ENCODE measurements at places on chromosomes 4 and X.

GRCh38 chrX:19886883-19887531 is 393 bp downstream of the SH3KBP1 start:
- no peak for DNase-seq

DNA sequence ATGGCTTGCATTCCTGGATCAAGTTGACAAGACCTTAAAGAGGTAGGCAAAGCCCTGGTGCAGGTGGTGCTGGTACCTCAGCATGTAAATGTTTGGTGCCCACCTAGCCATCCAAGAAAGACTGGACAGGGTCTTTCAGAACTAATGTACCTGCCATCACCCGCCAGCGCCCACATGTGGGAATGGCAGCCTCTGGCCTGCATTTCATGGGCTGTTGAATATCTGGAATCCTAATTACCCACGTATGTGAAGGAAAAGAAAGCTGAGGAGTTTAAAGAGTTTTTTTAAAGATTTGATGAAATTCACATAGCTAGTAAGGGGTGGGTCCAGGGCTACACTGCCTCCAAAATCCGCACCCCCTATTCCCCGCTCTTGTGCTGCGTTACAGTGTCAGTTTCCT is 8.6 kb upstream of the CCDC149 start:
- DNase-seq, result no peak

DNA sequence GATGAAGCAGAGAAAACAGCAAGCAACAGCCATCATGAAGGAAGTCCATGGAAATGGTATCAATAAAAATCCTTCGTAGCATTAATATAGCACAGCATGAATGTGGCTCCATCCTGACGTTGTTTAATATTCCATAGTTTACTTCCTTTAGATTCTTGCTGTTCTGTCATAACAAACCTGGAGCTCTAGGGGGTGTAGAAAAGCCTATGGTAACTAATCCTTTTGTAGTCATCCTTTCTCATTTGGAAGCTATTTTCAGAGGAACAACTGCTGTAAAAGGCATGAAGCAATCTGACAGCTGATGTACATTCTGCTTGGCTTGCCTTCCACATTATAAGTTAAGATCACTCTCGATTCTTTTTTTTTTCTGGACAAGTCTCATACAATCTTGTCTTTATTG is 914 bp downstream of the MYOZ2 start:
- no peak for DNase-seq

DNA sequence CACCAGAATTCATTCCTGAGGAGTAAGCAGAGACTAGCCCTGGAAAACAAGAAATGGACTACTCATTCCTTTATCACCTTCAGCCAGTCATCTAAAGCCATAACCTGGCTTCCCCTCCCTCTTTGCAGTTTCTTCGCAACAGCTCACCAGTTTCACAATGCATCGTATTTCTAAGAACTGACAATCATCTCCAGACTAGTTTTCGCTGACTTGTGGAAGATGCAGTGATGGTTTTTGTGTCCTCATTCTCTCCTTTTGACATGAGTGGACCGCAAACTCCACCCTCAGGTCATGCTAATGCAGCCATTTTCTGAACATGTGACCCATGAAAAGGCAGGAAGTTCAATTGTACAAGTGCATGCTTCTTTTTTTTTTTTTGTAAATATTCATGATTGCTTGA is 1203.5 kb downstream of the PCDH7 start:
- DNase-seq, result no peak

DNA sequence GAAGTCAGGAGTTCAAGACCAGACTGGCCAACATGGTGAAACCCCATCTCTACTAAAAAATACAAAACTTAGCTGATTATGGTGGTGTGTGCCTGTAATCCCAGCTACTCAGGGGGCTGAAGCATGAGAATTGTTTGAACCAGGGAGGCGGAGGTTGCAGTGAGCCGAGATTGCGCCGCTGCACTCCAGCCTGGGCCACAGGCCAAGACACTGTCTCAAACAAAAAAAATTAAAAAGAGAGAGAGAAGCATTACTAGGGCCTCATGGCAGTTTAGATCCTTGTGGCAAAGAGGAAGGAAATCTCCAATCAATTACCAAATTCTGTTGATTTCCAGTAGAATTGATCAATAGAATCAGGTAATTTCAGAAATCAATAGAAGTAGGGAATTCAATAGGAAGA is 16.8 kb upstream of the SLC34A2 start:
- DNase-seq, result no peak
